Activated naive CD4-positive, alpha-beta T cell treated with anti-CD3 and anti-CD28 coated beads, Interleukin-2, amount 50 U/mL, for 16 hours (primary cell): ENCODE measurements at places on chromosomes 4 and X.

DNA sequence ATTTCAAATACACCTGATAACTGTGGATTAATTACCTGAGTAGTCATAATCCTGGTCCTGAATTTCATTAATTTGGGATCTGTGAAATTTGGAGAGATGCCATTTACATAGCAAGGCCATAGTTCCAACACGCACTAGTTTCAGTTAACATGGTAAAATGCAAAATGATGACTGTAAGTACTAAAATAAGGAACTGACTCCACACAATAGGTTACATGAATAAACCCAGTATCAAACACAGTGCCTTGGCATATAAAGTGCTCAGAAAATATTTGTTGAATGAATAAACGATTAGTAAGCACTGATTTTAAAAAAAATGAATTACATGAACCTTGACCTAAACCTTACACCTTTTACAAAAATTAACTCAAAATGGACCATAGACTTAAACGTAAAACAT lies 9.0 kb downstream of the FBXO8 start:
- DNase-seq, result no peak

GRCh38 chrX:9241427-9241826 lies 207.5 kb upstream of the FAM9B start:
- DNase-seq, result no peak

GRCh38 chr4:70670332-70671014 lies 4.2 kb upstream of the JCHAIN start:
- DNase-seq, result no peak

- DNase-seq, result no peak
Measured at GRCh38 chr4:145709336-145709735, 29.4 kb downstream of the C4orf51 start.

GRCh38 chrX:53239474-53239873 lies 14.5 kb upstream of the KDM5C start:
- DNase-seq, result peak; percentile 38

- DNase-seq, result no peak
Measured at GRCh38 chrX:115177932-115178331, 11.3 kb upstream of the RBMXL3 start.

DNA sequence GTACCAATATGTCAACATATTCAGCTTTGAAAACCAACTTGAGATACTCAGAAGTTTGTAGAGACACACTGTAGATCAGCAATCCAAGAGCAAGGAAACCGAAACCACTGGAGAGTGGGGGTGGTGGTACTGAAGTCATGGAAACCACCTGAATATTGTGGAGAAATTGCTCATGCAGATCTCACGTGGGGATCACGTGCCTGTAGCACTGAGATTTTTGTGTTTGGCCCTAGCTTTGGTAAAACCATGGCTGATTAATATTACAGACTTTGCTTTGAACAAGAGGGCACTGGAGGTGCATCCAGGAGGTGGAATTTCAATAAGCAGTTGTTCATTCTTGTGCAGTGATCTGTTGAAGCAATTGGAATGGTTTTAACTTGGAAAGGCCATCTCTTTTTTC lies 47.2 kb downstream of the GBA3 start:
- DNase-seq, result no peak

GRCh38 chrX:44432641-44433040 lies 89.2 kb upstream of the EFHC2 start:
- DNase-seq, result no peak

DNA sequence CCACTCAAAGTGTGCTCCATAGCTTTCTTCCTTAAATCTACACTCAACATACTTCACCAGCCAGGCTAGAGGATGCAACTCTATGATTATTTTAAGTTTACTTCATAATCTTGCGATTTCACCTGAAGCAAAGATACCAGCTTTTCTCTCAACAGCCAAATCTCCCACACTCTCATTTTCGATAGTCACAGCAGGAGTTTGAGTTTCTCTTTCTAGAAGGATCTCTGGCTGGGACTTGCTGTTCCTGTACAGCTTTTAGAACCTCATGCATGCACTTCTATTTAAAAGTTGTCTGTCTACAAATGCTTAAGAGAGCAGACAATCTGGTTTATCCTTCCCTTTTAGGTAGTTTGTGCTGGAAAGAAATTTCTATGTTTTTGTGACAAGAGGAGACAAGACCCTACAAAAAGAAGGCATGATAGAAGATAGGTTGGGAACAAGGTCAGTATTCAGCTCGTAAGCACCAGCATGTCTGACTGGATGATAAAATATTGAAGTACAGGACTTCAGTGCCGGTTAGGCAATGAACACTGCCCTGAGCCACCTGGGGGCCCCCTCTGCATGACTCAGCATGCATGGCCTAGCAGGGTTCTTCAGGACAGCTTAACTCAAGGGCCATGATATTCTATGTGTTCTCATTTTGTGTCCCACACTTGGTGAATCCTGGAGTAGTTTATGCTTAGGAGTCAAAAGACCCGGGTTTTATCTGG lies 65.6 kb downstream of the ATXN3L start:
- DNase-seq, result no peak

DNA sequence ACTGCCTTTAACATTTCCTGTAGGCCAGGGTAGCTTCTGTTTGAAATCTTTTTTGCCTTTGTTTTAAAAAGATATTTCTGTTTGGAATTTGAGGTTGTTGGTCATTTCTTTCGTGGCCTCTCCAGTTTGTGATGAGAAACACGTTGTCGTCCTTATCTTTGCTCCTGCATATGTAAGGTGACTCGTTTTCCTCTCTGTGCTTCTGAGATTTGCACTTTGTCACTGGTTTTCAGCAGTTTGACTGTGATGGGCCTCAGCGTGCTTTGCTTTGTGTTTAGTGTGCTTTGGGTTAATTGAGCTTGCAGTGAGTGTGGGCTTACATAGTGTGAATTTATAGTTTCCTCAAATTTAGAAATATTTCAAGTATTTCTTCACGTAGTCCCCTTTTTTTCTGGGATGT lies 81.5 kb downstream of the FAM193A start:
- no peak for DNase-seq

DNA sequence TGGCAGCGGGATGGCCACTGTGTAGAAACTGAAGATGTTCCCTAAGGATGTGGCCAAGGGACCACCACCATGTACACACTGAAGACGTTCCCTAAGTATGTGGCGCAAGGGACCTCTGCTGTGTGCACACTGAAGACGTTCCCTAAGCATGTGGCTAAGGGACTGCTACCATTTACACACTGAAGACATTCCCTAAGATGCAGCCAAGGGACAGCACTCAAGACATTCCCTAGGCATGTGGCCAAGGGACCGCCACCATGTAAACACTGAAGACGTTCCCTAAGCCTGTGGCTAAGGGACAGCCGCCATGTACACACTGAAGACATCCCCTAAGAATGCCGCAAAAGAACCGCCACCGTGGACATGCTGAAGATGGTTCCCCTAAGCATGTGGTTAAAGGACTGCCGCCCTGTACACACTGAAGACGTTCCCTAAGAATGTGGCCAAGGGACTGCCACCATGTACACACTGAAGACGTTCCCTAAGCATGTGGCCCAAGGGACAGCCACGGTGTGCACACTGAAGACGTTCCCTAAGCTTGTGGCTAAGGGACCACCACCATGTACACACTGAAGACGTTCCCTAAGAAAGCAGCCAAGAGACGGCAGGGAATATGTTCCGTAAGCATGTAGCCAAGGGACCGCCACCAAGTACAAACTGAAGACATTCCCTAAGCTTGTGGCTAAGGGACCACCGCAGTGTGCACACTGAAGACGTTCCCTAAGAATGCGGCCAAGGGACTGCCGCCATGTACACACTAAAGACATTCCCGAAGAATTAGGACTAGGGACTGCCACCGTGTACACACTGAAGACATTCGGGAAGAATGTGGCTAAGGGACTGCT lies 43.3 kb downstream of the DHRSX start:
- no peak for DNase-seq

DNA sequence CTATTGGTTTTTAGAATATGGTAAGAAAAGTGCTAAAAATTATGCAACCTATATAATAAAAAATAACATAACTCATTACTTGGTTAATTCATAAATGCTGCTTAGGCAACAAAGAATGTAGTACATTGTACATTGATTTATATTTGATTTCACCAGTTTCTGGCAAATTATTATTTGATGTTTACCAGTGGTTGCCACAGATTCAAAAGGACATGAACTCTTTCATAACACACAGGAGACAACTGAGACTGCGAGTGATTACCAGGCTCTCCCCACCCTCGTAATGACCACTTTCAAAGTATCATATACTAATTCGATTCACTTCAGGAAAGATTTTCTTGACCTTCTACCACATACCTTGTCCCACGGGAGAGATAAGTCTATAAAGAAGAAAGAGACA lies 158.5 kb downstream of the NR3C2 start:
- DNase-seq, result no peak

GRCh38 chr4:110449947-110450346 lies 26.0 kb upstream of the ENPEP start:
- DNase-seq, result no peak

DNA sequence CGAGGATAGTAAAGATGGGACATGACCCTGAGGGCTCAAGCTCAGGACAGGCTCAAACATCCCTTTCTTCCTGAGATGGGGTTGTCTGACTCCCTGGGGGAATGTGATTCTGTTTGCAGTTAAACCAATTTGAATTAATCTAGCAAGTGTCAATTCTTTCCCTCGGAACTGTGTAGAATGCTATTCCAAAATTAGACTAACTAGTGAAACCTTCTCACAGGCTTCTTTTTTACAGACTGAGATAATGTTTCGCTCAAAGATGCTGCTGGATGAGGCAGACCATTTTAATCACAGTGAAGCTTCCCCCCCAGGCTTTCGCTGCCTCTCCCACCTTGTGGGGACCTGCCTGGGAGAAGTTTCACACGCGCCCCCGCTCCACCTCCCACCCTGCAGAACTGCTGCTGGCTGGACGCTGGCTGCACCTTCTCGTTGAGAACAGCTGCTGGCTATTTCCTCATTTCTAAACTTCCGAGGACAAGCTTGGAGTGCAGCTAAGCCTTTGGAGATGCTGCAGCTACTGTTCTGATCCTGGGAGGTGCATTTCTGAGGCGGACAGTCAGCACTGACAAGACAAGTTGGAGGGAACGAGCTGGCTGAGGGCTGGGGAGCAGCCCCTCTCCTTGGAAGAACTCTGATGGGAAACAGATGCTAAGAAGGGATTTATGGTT lies 297.8 kb downstream of the RAPGEF2 start:
- no peak for DNase-seq

GRCh38 chrX:110156167-110156754 lies 153.3 kb downstream of the TMEM164 start:
- no peak for DNase-seq

DNA sequence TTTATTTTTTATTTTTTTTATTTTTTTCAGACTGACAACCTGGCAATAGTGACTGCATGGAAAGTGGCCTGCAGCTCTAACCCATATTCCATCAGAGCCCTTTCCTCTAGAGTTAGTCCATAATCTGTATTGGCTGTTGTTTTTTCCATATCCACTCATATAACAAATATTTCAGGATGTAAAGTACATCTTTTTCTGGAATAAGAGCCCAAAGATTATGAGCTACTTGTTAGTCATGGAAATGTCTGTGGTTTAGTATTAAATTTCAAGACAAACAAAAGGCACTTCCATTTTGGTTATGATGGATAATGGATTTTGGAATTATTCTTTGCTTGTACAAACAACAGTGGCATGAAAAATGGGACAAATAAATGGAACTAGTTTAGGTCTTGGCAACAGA lies 296.0 kb upstream of the HS3ST1 start:
- no peak for DNase-seq

DNA sequence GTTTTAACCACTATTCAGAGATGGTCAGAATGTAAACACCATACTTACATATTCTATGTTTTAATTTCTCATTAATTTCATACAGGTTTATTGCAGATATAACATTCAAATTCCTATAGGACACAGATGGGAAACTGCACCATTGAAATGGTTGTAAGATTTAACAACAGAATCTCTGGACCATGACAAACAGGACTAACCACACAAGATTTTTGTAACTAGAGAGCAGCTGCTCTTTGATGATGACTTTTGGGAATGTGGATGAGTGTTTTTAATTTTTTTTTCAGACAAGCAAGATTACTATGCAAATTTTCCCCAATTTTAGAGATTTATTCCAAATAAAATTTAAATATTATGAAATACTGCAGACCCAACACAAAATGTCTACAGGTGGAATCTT lies 610.2 kb downstream of the PCDH18 start:
- no peak for DNase-seq
